ENCODE measurements at places on chromosomes 4 and X. TPM values are rescaled to one million over a fixed set of nuclear protein-coding genes. Genes with fewer than 3 reads are reported as not detected.

MAGEA6 gene
- not detected for total RNA-seq

C4orf17 gene
- not detected for total RNA-seq

ASMTL gene
- total RNA-seq, result 13.4 TPM

SMIM43 gene
- total RNA-seq, result 1.4 TPM

NDP gene
- total RNA-seq, result 0.28 TPM

RXFP1 gene
- not detected for total RNA-seq

NSG1 gene
- 0.56 TPM for total RNA-seq

ZNF41 gene
- total RNA-seq, result 8.1 TPM

GRCh38 chrX:136310411-136310810, 9.6 kb downstream of the ADGRG4 start:
- no peaks in the 10 kb centered on the region for H3K36me3 ChIP-seq
- peak; percentile 1 for DNase-seq
- H3K27me3 ChIP-seq, result no peaks in the 10 kb centered on the region
- no peak overlapping the region for H3K4me3 ChIP-seq
- H3K27ac ChIP-seq, result no peak overlapping the region
- H3K4me1 ChIP-seq, result no peaks in the 10 kb centered on the region

- H3K4me1 ChIP-seq, result peaks cover 3% of the 10 kb centered on the region
- H3K27me3 ChIP-seq, result no peaks in the 10 kb centered on the region
- no peak overlapping the region for H3K4me3 ChIP-seq
- peaks cover 3% of the 10 kb centered on the region for H3K36me3 ChIP-seq
- no peak for DNase-seq
- no peak overlapping the region for H3K27ac ChIP-seq
Measured at GRCh38 chr4:145786261-145786660, 106.3 kb downstream of the C4orf51 start.

DNA sequence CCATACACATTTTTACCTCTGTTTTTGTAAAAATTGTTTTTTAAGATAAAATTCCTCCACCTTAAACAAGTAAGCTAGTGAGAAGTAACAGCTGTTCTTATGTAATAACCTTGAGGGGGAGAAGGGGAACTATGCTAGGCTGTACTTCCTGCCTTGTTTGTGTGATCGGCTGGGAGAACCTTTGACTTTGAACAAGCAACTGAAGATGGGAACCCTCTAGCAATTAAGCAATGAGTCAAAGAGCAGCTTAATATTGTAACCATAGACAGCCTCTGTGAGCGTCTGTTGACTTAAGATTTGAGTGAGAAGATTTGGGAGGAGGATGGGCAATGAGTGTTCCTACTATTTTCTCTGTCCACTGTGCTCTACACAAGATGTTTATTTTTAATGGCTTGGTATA, 135.1 kb downstream of the SCLT1 start:
- no peaks in the 10 kb centered on the region for H3K4me1 ChIP-seq
- H3K27ac ChIP-seq, result no peak overlapping the region
- H3K27me3 ChIP-seq, result no peaks in the 10 kb centered on the region

DNA sequence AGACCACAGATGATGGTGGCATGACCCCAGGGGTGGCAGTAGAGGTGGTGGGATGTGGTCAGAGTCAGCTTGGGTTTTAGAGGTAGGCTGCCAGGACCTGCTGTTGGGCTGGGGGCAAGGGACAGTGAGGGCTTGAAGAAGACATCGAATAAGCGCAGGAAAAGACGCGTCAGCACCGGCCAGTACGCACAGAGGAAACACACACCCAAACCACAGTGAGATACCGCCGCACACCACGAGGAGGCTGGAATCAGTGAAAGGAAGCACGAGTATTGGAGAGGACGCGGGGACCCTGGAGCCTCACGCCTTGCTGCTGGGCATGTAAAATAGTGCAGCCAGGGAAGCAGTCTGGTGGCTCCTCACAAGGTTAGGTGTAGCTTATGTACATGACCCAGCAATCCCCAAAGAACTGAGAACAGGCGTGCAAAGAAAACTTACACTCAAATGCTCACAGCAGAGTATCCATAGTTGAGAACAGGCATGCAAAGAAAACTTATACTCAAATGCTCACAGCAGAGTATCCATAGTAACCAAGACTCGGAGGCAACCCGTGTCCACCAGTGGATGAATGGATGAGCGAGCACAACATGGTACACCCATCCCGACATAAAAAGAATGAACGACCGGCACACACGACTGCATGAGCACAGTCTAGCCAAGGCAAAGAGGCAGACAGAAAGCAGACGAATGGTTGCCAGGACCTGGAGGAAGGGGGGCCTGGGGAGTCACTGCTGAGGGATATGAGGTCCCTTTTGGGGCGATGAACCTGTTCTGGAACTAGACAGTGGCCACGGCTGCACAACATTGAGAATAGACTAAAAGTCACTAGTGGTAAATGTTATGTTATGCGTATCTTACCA, 13.3 kb downstream of the PDZD4 start:
- H3K4me1 ChIP-seq, result no peaks in the 10 kb centered on the region
- H3K27me3 ChIP-seq, result peaks cover 17% of the 10 kb centered on the region
- H3K36me3 ChIP-seq, result no peaks in the 10 kb centered on the region
- no peak overlapping the region for H3K27ac ChIP-seq
- H3K4me3 ChIP-seq, result no peak overlapping the region

GRCh38 chr4:73725985-73726384, 14.4 kb upstream of the CXCL8 start:
- H3K4me1 ChIP-seq, result peaks cover 6% of the 10 kb centered on the region
- no peaks in the 10 kb centered on the region for H3K27me3 ChIP-seq
- H3K36me3 ChIP-seq, result no peaks in the 10 kb centered on the region
- H3K27ac ChIP-seq, result peak overlapping the region; percentile 81
- peak; percentile 93 for DNase-seq

DNA sequence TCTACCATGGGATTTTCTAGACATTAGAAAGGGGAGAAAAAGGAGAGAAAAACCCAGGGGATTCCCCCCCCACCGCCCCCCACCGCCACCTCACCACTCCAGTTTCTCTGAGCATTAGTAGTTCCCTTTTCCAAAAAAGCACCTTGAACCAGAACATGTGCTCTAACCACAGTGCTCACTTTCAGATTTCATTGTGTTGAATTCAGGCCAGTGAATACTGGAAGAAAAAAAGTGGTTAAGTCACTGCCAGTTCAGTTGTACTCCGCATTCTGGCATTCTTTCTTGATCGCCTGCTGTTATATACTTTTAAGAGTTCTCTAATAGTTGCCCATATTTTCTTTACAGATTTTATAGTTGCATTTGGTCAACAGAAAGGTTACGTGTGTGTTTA, 40.9 kb downstream of the JADE3 start:
- H3K36me3 ChIP-seq, result no peaks in the 10 kb centered on the region
- 0 out of 2 replicates have a peak, but pooled peaks cover 4% of the 10 kb centered on the region for H3K27me3 ChIP-seq
- no peak overlapping the region for H3K4me3 ChIP-seq
- H3K27ac ChIP-seq, result no peak overlapping the region

DNA sequence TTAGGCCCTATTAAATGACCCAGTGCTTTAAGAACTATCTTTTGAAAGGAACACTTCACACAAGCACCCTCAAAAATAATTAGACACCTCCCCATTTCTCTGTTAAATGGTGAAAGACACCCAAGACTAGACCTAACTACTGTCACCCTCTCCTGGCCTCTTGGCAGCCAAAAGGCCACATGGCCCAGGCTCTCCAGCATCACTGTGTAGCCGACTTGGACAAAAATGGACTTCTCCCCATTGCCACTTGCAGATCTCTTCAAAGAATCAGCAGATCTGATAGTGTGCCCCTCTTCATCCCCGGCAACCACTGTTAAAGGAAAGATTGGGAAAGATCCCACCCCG, 2.0 kb downstream of the MID1IP1 start:
- H3K4me3 ChIP-seq, result peak overlapping the region; percentile 91
- peaks cover 3% of the 10 kb centered on the region for H3K4me1 ChIP-seq
- DNase-seq, result no peak
- H3K27ac ChIP-seq, result peak overlapping the region; percentile 96
- peaks cover 4% of the 10 kb centered on the region for H3K36me3 ChIP-seq

DNA sequence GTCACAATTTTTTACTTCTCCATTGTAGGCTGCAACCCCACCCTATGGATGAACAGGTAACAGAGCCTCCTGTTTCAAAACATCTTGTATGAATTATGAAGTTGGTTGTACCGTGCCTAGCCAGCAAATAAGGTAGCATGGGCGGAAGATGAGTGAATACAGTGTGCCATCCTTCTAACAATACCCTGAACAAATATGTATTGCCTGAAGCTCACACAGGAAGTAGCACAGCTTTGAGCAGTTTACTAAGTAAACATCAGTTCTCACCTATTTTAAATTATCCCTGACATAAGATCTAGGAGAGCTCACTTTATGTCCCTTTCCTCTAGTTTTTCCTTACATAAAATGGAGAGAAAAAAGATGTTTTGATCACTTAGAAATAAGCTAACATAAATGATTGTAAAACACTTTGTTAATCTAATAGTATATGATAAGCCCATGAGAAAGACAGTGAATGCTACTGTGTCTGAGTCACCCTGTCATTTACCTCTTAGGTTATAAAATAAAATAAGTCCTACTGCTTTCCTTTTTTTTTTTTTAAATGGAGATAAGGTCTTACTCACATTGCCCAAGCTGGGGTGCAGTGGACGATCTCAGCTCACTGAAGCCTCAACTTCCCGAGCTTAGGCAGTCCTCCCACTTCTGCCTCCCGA, 36.6 kb downstream of the GRSF1 start:
- H3K36me3 ChIP-seq, result peaks cover 25% of the 10 kb centered on the region
- peak; percentile 15 for DNase-seq
- H3K4me3 ChIP-seq, result no peak overlapping the region
- no peaks in the 10 kb centered on the region for H3K27me3 ChIP-seq

- H3K4me1 ChIP-seq, result no peaks in the 10 kb centered on the region
- no peaks in the 10 kb centered on the region for H3K36me3 ChIP-seq
- no peak overlapping the region for H3K27ac ChIP-seq
- no peak for DNase-seq
Measured at GRCh38 chr4:69147334-69147733, 51.1 kb downstream of the UGT2B7 start.

- peaks cover 1% of the 10 kb centered on the region for H3K36me3 ChIP-seq
- no peaks in the 10 kb centered on the region for H3K27me3 ChIP-seq
- H3K4me3 ChIP-seq, result no peak overlapping the region
- no peak overlapping the region for H3K27ac ChIP-seq
- H3K4me1 ChIP-seq, result no peaks in the 10 kb centered on the region
- DNase-seq, result no peak
Measured at GRCh38 chr4:70754990-70755688, 33.4 kb downstream of the RUFY3 start.

- H3K4me1 ChIP-seq, result no peaks in the 10 kb centered on the region
- no peak for DNase-seq
- H3K27me3 ChIP-seq, result no peaks in the 10 kb centered on the region
- no peak overlapping the region for H3K4me3 ChIP-seq
- no peaks in the 10 kb centered on the region for H3K36me3 ChIP-seq
Measured at GRCh38 chrX:118049713-118050112, 66.9 kb downstream of the KLHL13 start.

- H3K4me1 ChIP-seq, result no peaks in the 10 kb centered on the region
- H3K36me3 ChIP-seq, result no peaks in the 10 kb centered on the region
- H3K27me3 ChIP-seq, result no peaks in the 10 kb centered on the region
Measured at GRCh38 chrX:131812847-131813825, 210.0 kb upstream of the STK26 start.

- no peaks in the 10 kb centered on the region for H3K4me1 ChIP-seq
- no peaks in the 10 kb centered on the region for H3K36me3 ChIP-seq
- DNase-seq, result no peak
- no peak overlapping the region for H3K4me3 ChIP-seq
- no peaks in the 10 kb centered on the region for H3K27me3 ChIP-seq
- H3K27ac ChIP-seq, result no peak overlapping the region
Measured at GRCh38 chrX:20300822-20301221, 34.1 kb upstream of the RPS6KA3 start.
